ENCODE measurements at places on chromosomes 4 and X. TPM values are rescaled to one million over a fixed set of nuclear protein-coding genes. Genes with fewer than 3 reads are reported as not detected.

GRCh38 chr4:26525136-26525770 is 35.0 kb upstream of the CCKAR start:
- DNase-seq, result no peak

- no peak for DNase-seq
These were observed 504 bp upstream of the PDLIM3 start for GRCh38 chr4:185535612-185536410.

DNA sequence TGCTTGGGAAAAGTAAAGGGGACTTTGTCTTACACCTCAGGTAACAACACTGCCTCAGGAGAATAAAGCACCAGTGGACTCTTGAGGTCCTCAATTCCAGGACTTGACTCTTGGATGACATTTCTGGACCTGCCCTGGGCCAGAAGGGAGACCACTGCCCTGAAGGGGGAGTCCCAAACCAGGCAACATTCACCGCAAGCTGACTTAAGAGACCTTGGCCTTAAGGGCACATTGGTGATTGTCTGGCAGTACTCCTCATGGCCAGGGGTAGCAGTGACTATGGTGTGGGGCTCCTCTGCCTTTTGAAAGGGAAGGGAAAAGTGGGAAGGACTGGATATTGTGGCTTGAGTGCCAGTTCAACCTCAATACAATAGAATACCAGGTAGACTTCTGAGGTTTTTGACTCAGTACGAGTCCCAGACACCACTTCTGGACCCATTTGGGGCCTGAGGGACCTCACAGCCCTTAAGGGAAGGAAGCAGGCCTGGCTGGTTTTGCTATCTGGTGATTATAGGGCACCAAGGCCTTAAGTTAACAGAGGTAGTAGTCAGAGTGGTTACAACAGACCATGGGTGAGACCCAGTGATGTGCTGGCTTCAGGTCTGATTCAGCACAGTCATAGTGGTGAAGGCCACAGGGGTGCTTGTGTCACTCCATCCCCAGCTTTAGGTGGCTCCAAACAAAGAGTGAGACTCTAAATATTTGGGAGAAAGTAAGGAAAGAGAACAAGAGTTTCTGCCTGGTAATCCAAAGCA is 121.2 kb upstream of the TET2 start:
- peak; percentile 40 for DNase-seq

The HTN3 gene
- total RNA-seq, result not detected

DNA sequence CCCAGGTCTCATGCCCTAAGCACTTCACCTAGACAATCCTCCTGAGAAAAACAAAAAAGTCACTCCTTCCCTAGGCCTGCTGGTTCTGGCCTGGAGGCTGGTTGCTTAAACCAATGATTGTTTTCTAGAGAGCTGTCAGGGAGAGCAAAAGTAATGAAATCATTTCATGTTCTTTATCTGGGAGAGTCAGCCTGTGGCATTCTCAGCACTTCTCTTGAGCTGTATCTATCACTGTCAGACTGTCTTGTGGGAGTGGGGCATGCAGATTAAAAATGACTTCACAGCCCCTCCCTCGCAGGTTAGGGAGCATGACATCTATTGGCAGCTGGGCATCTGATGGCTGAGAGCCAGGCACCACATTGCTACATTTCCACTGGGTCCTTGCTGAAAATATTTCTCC is 20.4 kb upstream of the TMEM154 start:
- peak; percentile 53 for DNase-seq

DNA sequence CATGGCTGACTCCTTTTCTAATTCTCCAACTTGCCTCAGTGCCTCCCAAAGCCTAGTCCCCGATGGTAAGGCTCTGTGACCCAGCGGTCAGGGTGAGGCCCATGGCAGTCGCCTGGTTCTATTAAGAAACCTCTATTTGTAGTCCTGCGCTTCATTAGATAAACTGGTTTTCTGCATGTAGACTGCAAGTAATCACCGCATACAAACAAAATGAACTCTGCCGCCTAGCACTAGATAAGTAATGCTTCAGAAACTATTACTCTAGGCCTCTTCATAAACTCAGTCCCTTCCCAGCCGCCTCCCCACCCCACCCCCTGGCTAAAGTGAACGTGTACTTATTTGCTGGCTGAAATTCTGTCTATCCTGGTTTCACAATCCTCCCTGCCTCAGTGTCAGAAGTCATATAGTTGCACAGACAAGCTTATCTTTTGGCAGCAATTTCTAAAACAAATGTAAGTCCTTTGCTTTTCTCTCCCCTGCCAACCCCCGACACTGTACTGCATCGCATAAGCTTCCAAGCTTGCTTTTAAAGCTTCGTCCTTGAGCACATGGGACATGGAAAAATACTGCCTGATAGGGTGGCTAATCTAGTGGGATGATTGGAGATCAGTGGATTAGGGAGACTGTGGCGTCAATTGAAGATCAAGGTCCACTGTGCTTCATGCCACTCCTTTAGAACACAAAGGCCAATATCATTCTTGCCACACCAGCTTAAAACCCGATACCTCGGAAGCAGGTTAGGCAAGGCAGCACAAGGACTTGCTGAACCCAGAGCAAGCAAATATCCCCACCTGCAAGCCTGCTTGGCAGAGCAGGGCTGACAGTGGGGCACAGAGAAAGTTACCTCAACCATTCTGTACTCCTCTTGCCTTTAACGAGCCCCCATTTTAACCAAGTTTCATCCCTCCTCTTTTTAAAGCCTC is 125.8 kb downstream of the IRF2 start:
- DNase-seq, result no peak

The CCNA2 gene
- 89.0 TPM for total RNA-seq

DNA sequence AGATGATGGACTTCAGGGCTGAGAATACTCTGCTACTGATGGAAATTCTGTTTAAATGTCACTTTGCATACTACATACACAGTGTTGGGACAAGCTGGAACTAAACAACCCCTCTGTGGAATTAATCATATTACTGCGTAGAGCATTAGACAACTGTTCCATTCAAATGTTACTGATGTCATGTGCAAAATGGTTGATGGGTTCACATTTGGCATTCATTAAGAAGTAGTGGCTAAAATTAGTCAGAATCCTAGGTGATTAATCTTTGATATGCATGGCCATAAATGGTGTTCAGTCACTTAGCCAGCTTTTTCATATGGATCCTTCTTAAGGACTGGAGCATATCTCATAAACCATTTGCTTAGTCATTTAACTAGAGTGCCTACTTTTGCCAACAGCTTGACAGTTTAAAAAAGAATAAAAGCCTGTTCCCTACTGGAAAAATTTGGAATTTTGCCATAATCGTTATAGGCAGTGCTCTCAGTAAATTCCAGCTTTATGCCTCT is 105.2 kb downstream of the RNF150 start:
- DNase-seq, result no peak

DNA sequence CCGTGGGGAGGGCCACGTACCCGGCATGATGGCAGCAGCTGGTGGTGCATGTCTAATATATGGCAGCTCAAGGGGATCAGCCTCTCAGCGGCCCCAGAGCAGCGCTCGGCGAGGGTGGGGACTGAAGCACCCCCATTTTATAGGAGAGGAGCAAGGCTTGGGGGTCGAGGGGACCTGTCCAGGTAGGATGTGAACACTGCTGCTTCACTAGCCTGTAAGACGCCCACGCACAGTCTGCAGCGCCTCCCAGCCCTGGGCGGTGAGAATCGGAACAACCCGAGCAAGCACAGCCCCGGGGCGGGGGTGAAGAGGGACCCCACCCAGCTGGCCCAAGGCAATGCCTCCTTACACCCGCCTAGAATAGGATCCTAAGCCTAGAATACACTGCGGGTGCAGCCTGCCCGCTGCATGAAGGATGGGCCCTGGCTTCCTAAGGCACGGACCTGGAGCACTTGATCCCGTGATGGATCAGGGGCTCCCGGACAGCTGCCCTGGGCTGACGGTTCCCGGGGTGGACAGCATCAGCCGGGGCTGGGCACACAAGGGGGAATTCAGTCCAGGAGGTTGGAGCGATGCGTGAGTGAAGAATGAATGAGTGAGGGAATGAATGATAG is 17.6 kb downstream of the ADRA2C start:
- peak; percentile 77 for DNase-seq

The CXXC4 gene
- 4.2 TPM for total RNA-seq

DNA sequence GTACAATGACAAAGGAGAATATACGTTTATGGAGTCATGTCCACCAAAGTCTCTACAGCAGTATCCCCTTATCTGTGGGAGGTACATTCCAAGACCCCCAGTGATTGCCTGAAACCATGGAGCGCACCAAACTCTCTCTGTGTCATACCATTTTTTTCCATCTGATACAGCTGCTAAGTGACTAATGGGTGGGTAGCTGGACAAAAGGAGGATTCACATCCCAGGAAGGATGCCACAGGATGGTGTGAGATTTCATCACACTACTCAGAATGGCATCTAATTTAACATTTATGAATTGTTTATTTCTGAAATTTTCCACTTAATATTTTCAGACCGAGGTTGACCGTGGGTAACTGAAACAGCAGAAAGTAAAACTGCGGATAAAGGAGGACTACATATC is 49.8 kb upstream of the AGA start:
- DNase-seq, result no peak

GRCh38 chrX:18377796-18378195 is 23.3 kb upstream of the SCML2 start:
- DNase-seq, result peak; percentile 53

The LPAR4 gene
- total RNA-seq, result 6.4 TPM

DNA sequence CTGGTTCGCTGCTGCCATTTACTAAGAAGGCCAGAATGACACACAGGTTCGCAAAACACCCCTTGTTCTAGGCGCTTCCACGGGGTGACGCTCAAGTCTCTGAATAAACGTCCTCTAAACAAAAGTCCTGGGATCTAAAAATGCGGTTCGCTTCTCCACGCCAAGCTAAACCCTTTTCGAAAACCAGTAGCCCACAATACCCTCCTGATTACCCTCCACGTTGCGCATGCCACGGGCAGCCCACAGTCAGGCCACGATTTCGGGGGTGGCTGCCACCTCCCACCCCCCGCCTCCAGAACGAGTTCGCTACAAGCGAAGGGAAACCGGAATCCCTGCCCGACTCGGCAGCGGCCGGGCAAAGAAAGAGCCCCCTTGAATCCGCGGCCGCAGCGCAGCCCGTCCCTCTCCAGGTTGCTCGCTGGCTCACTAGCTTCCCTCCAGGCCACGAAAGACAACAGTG is 423 bp downstream of the RPL39 start:
- DNase-seq, result no peak

GRCh38 chrX:12896935-12897334 is 9.5 kb upstream of the TLR8 start:
- no peak for DNase-seq

DNA sequence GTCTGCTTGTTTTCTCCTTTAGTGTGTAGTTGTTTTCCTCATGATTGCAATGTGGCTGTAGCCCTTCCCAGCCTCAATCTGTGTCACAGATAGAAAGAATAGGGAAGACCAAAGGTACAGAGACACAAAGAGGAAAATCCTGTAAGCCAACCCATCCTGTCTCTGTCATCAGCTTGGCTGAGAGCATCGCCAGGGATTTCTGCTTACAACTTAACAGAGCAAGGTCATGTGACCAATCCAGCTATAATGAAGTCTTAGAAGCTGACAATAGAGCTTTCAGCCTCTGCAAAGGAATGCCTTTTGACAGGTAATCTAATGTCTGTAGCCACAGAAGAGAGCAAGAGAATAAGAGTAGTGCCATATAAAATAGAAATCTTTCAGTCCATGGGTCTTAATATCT is 1598.0 kb upstream of the AGA start:
- no peak for DNase-seq

GRCh38 chr4:15704129-15704528 is 1.3 kb downstream of the BST1 start:
- DNase-seq, result no peak

The SSX3 gene
- not detected for total RNA-seq

GRCh38 chr4:107896646-107897045 is 34.7 kb upstream of the CYP2U1 start:
- no peak for DNase-seq

DNA sequence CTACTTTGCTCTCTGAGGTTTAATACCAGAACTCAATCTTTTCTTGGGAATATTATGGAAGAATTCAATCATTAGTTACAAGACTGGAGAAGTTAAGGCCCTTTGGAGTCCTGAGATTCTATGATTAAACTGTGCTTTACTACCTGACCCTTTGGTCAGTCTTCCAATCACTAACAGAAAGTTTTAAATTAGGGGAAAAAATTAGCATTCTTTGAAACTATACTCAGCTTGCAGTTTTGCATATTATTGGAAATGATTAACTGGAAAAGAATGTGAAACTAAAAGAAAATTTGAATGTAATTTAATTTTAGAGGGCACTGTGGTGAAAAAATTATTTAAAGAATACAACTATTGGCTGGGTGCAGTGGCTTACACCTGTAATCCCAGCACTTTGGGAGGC is 18.7 kb upstream of the GPR34 start:
- no peak for DNase-seq

DNA sequence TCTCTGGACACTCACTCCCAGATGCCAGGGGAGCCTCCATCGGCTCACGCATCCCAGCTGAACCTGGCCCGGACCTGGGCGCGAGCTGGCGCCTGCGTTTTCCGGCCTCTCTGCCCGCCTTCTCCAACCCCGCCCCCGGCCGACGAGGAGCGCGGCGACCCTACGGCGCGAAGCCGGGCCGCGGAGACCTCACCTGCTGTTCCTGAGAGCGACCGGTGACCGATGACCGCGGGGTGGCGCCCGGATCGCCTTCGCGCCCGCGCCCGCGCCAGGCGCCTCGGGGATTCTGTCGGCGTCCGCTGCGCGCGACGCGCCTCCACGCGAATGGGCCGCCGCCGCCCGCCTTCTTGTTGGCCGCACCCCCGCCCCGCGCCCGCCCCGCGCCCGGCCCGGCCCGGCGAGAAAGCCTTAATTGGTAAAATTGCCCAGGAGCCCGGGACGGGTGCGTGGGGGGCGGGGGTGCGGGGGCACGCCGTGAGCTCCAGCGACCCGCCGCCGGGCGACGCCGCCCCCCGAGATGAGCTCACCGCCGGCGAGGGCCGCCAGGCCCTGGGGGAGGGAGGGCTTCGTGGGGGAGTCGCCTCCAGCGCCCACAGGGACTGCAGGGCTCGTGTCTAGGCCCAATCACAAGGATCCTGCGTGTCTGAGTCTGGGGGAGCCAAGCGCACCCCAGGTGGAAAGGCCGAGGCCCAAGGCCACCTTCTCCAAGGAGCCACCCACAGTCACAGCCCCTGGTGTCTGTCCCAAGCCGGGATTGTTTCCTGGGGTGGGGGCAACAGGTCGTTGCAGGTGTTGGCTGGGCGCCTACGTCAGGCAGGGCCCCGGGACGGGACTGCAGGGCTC is at the start of gene FLNA:
Gene FLNA, minus strand, starts transcription at position 322 of the 843 bp plus-strand sequence. CDS start 3,389 bp downstream, outside the sequence.
- DNase-seq, result peak; percentile 56

The GPR173 gene
- total RNA-seq, result 4.5 TPM

DNA sequence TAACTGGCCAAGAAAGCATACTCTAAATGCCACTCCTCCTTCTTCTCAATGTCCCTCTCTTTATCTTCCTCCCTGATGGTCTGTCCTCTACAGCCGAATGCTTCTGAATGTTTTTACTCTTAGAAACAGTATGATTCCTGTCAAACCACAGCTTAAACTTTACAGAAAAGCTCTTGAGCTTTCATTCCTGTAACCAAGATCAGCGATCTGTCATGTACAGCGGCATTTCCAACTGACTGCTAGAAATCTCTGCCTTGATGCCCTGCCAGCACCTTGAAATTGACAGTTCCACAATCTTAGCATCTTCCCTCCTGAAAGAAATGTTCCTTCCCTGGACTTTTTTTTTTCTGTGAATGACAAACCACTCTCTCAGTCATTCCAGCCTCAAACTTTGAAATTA is 11.5 kb upstream of the GATB start:
- no peak for DNase-seq

The SHROOM2 gene
- total RNA-seq, result 15.3 TPM

The SLC6A8 gene
- 229 TPM for total RNA-seq
